ENCODE measurements at places on chromosomes 16 and 17.
A peak's percentile ranks its signal among the peaks of the same experiment; 100 is the strongest.

- DNase-seq, result no peak
Observed at GRCh38 chr17:43114151-43114552, 11.0 kb downstream of the BRCA1 start.

DNA sequence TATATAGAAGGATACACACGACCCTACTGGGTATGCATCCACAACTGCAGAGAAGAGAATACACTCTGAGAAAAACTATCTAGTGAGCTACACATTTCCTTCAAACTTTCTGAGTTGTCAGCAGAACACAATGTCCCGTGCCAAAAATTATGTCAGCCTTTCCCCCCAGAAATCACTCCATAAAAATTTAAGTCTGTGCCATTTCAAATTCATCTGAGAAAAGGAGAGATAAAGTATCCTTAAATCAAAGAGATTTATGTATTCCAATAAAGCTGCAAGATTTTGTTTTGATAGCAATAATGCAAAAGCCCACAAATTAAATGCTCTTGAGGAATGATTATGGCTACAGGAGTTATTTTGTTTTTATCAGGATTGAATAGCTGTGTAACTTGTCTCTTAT lies 760.1 kb downstream of the CDH11 start:
- DNase-seq, result no peak

- no peak for DNase-seq
Observed at GRCh38 chr16:35744084-35744483, 2284.7 kb downstream of the TP53TG3F start.

DNA sequence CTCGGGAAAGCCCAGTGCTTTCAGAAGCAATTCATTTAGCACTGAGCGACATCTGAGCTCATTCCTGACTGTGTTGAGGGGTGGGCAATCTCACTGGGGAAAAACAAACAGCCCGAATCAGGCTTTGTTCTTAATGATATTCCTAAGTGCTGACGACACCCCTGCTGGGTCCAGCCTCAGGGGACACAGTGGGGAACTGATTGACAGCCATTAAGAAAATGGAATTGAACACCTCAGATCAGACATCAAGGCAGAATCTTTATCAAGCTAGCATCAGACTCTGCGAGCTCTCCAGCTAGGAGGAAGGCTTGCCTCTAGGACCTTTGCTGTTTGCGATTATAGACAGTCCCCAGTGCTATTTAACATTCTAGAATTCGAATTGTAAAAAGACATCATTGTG lies 22.5 kb upstream of the LYRM9 start:
- no peak for DNase-seq

- DNase-seq, result no peak
Observed at GRCh38 chr17:13678841-13679240, 77.1 kb upstream of the HS3ST3A1 start.

DNA sequence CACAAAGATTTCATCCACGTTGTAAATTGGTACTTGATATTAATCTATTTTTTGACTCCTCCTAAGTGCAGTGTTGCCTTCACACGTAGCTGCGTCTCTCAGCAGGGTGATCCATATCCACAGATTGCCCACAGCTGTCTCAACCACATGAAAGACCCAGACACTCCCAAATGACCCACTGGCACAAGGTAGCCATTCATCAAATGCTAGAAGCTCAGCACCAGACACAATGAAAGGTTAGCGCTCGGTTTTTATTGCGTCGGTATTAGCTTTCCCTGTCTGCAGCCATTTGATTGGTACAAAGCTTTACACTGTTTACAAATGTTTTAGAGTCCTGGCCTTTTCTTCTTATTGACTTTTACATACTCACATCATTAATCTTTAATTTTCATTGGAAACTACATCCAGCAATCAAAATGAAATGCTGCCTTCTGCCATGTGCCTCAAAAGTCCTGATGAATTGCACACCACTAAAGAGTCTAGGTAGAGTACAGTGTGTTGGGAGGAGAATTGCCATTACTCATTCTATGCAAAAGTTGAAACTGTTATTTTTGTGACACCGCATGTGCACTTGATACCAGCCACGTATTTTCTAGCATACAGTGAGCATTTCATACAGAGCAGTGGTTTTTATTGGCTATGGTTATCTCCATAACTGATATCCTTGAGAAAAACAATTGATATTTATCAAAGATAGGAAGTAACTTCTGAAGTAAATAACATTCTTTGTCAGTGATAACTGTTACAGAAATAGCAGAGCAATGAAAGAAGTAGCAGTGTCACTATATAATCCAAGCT lies 127.3 kb upstream of the NUDT7 start:
- DNase-seq, result no peak

DNA sequence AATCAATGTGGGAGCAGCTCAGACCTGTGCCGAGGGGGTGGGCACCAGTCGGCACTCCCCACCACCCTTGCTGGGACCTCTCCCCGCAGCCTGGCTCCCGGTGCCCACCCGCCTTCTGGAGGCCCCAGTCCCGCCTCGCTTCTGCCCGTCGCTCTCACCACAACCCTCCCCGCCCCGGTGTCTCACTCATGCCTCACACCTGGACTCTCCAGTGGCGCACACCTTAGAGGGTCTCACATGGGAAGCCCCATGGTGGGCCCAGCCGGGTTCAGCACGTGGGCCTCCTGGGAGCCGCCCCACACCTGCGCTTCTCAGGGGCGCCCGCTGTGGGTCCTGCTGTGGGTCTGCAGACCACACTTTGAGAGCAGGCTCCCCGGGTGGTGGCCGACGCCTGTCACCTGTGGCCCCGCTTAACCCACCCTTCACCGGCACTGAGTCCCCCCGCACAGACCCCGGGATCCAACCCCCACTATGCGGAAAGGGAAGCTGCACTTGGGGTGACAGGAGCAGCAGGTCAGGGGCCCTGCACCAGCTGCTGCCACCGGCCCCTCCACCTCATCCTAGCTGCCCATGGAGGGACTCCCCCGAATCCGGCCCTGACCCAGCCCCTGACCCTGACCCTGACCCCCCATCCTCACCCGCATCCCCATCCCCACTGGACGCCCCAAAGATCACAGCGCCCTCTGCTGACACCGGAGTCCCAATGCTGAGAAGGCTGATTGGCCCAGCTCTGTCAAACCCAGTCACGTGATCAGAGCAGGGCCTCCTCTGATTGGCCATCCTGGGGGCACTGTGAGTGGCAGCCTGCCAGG lies 27.4 kb upstream of the SLC38A10 start:
- peak; percentile 77 for DNase-seq

- no peak for DNase-seq
Observed at GRCh38 chr17:61731330-61731729, 132.0 kb downstream of the BRIP1 start.

GRCh38 chr16:67149276-67150046 lies 1.3 kb downstream of the B3GNT9 start:
- DNase-seq, result no peak

DNA sequence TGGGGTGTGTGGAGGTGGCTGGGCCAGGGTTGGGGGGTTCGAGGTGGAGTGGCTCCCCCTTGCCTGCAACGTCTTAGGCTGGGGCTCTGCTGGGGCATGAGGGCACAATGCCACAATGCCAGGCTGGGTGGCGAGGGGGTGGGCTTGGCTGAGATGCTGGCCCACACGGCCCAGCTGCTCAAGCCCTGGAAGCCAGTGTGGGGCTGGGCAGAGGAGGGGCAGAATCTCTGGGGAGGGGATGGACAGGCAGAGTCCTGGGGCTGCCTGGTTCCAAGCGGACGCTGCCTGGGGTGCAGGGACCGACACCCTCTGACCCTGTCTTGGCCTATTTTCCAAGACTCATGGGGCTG lies 37.5 kb upstream of the SSTR5 start:
- DNase-seq, result no peak

Data from WERI-Rb-1 (cell line).